ENCODE measurements at places on chromosomes 16 and 17. TPM values are rescaled to one million over a fixed set of nuclear protein-coding genes. Genes with fewer than 3 reads are reported as not detected.

GRCh38 chr16:56702836-56703235, 20.6 kb downstream of the MT1X start:
- peaks cover 3% of the 10 kb centered on the region for H3K27me3 ChIP-seq
- no peak overlapping the region for H3K27ac ChIP-seq
- DNase-seq = no peak
- no peaks in the 10 kb centered on the region for H3K36me3 ChIP-seq
- H3K4me1 ChIP-seq = no peaks in the 10 kb centered on the region
- no peak overlapping the region for H3K4me3 ChIP-seq

- peak; percentile 44 for DNase-seq
- H3K4me1 ChIP-seq = no peaks in the 10 kb centered on the region
- H3K4me3 ChIP-seq = peak within 1 kb of the TSS; percentile 79
Observed at GRCh38 chr17:30921544-30922196, at the start of gene ADAP2. ADAP2 (plus strand) TSS chr17:30921945; CDS start chr17:30922015, 70 bp downstream.

DNA sequence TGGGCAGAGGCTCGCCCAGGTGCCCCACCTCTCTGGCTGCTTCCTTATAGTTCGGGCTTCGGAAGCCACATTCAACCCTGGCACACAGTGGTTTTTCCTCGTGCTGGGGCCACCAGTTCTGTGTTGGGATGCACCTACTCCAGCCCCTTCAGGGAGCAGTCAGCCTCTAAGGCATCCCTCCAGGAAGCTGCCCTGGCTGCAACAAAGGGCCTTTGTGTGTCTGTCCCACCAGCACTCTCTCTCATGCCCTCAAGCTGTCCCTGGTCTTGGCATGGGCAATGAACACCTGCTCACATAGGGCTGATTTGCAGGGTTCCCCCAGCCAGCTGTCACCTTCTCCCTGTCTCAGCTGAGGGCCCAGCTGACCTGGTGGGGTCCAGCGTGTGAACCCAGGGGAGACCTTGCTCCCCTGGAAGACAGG, 754 bp upstream of the NOXO1 start:
- H3K27ac ChIP-seq = peak overlapping the region; percentile 92
- peaks cover 16% of the 10 kb centered on the region for H3K4me1 ChIP-seq
- no peak for DNase-seq
- no peaks in the 10 kb centered on the region for H3K36me3 ChIP-seq

GRCh38 chr16:85935974-85936760, 37.2 kb downstream of the IRF8 start:
- no peak overlapping the region for H3K4me3 ChIP-seq
- H3K27me3 ChIP-seq = peaks cover 23% of the 10 kb centered on the region
- H3K27ac ChIP-seq = no peak overlapping the region
- H3K4me1 ChIP-seq = peaks cover 2% of the 10 kb centered on the region

- H3K27me3 ChIP-seq = peaks cover 2% of the 10 kb centered on the region
- H3K27ac ChIP-seq = no peak overlapping the region
- no peak overlapping the region for H3K4me3 ChIP-seq
- peaks cover 1% of the 10 kb centered on the region for H3K4me1 ChIP-seq
- no peaks in the 10 kb centered on the region for H3K36me3 ChIP-seq
Observed at GRCh38 chr16:84177741-84178073, 9.2 kb downstream of the TAF1C start.

DNA sequence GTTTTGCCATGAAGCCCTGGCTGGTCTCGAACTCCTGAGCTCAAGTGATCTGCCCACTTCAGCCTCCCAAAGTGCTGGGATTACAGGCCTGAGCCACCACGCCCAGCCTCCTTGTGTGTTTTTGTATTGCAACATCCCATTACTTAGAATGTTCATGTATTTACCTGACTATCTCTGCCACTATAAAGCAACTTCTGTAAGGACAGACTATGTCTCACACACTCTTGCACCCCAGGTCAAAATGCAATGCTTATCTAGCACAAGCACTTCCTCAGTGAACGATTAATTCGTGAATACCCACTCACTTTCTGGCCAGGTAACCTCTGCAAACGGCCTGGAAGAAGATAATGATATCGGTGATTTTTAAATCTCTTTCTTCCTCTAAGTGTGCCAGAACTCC, 82.6 kb downstream of the NDEL1 start:
- peaks cover 8% of the 10 kb centered on the region for H3K27me3 ChIP-seq
- H3K4me1 ChIP-seq = no peaks in the 10 kb centered on the region
- no peak overlapping the region for H3K27ac ChIP-seq
- H3K36me3 ChIP-seq = peaks cover 5% of the 10 kb centered on the region

Gene TEX14
- total RNA-seq = 0.20 TPM

- no peak for DNase-seq
- peaks cover 3% of the 10 kb centered on the region for H3K27me3 ChIP-seq
- H3K4me3 ChIP-seq = no peak overlapping the region
- H3K4me1 ChIP-seq = no peaks in the 10 kb centered on the region
- H3K27ac ChIP-seq = no peak overlapping the region
Observed at GRCh38 chr16:4755687-4756086, 11.3 kb downstream of the ZNF500 start.

- no peaks in the 10 kb centered on the region for H3K36me3 ChIP-seq
- H3K4me1 ChIP-seq = peaks cover 6% of the 10 kb centered on the region
- no peak overlapping the region for H3K27ac ChIP-seq
Observed at GRCh38 chr17:75670868-75671267, 3.7 kb downstream of the SAP30BP start.

- peaks cover 11% of the 10 kb centered on the region for H3K4me1 ChIP-seq
- no peak overlapping the region for H3K27ac ChIP-seq
- no peak for DNase-seq
- H3K4me3 ChIP-seq = no peak overlapping the region
- H3K36me3 ChIP-seq = no peaks in the 10 kb centered on the region
Observed at GRCh38 chr17:46727572-46728348, 90.7 kb downstream of the WNT3 start.

Gene PITPNM3
- total RNA-seq = 1.4 TPM

DNA sequence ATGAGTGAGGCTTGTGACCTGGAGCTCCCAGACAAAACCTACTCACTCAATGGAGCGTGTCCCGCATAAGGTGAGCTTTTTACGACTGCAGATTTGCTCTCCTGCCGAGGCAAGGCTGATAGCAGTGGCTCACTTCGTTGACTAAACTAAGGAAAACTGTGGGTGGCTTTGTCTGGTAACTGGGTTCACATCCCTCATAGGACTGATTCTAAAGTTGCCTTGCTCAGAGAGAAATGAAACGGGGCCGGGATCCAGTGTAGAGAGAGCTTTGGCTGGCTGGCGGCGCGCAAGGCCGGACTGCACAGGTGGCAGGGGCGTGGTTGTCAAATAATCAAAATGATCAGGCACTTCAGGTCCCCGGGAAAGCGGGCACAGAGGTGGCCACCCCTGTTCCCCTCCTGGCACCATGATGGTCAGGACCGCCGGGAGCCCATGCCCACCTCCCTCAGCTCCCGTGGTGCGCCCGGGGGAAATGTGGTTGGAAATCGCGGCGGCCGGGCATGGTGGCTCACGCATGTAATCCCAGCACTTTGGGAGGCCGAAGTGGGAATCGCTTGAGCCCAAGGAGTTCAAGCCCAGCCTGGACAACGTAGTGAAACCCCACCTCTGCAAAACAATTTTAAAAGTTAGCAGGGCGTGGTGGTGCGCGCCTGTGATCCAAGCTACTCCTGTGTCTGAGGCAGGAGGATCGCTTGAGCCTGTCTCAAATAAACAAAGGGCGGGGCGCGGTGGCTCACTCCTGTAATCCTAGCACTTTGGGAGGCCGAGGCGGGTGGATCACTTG, 26.6 kb upstream of the OR1F1 start:
- peaks cover 2% of the 10 kb centered on the region for H3K4me1 ChIP-seq
- no peak for DNase-seq
- no peak overlapping the region for H3K4me3 ChIP-seq
- no peaks in the 10 kb centered on the region for H3K36me3 ChIP-seq

Gene FLOT2
- 143 TPM for total RNA-seq

- no peaks in the 10 kb centered on the region for H3K4me1 ChIP-seq
- no peak overlapping the region for H3K27ac ChIP-seq
- DNase-seq = no peak
- H3K27me3 ChIP-seq = peaks cover 3% of the 10 kb centered on the region
Observed at GRCh38 chr16:10333321-10334032, 52.4 kb upstream of the ATF7IP2 start.

DNA sequence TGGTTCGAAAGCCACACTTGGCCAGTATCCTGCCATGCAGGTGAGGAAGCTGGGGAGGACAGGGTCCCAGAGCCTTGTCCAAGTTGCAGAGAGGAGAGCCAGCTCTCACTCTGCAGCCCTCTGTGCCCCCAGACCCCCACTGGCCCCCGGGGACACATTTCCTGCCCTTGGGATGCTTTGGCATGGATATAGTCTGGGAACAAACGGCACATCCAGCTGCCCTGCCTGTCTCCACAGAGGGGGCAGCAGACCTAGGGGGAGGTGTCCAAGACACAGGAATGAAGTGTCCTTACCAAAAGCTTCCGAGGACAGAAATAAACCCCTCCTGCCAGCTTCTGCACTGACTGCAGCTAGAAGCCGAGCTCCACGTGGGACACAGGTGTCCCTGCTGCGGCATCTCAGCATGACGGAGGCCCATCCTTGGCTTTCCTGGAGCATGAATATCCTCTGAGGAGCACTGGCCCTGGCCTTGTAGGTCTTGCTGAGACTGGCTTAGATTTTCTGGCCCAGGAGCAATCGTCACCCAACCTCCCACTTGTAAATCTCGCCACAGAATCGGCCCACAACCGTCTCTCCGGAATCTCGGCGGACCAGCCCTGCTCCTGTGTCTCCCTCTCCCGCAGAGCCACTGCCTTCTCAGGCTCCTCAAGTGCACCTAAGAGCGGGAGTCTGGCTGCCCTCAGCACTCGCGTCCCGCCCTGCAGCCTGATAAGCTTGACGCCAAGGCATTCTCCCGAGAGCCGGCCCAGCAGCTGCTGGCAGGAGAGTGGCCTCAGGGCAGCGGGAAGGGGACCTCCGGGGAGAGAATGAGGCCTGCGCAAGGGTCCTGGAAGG, 1.1 kb upstream of the CAPN15 start:
- DNase-seq = peak; percentile 80
- H3K36me3 ChIP-seq = no peaks in the 10 kb centered on the region
- peaks cover 16% of the 10 kb centered on the region for H3K27me3 ChIP-seq

- H3K27me3 ChIP-seq = peaks cover 3% of the 10 kb centered on the region
- peaks cover 18% of the 10 kb centered on the region for H3K4me1 ChIP-seq
- peak overlapping the region; percentile 71 for H3K4me3 ChIP-seq
- peak overlapping the region; percentile 59 for H3K27ac ChIP-seq
- no peaks in the 10 kb centered on the region for H3K36me3 ChIP-seq
- DNase-seq = no peak
Observed at GRCh38 chr16:19522397-19522732, 467 bp upstream of the GDE1 start.

GRCh38 chr17:530851-531250, 178.2 kb upstream of the RPH3AL start:
- H3K27me3 ChIP-seq = peaks cover 4% of the 10 kb centered on the region
- H3K36me3 ChIP-seq = peaks cover 4% of the 10 kb centered on the region
- peaks cover 11% of the 10 kb centered on the region for H3K4me1 ChIP-seq
- H3K27ac ChIP-seq = peak overlapping the region; percentile 43
- H3K4me3 ChIP-seq = no peak overlapping the region

Gene MYL11
- total RNA-seq = not detected

GRCh38 chr17:78661093-78661770, 84.0 kb upstream of the DNAH17 start:
- peaks cover 4% of the 10 kb centered on the region for H3K27me3 ChIP-seq
- H3K27ac ChIP-seq = no peak overlapping the region
- H3K4me3 ChIP-seq = no peak overlapping the region
- H3K36me3 ChIP-seq = peaks cover 10% of the 10 kb centered on the region
- H3K4me1 ChIP-seq = no peaks in the 10 kb centered on the region

DNA sequence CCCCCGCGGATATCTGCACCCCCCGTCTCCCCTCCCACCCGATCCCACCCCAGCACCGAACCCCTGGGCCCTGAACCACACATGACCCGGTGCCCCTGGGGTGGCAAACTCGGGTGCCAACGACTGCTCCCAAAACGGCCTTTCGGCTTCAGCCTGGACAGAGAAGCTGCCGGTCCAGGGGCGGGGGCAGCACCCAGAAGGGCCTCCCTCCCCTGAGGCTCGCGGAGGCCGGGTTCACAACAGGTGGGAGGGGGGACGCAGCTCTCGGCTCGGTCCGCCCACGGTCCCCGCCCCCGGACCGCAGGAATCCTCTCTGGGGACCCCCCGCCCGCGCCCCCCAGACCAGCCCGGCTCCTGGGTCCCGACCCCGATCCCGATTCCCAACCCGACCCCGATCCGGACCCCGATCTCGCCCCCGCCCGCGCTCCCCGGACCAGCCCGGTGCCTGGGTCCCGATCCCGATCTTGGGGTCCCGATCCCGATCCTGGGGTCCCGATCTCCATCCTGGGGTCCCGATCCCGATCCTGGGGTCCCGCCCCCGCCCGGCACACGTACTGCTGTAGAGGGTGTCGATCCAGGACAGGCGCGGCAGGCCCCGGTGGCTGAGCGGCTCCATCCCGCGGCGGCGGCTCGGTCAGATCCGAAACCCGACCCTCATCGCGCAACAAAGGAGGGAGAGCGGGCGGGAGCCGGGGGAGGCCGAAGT, 516 bp downstream of the ABR start:
- no peaks in the 10 kb centered on the region for H3K36me3 ChIP-seq
- H3K4me1 ChIP-seq = peaks cover 31% of the 10 kb centered on the region
- H3K27me3 ChIP-seq = peaks cover 13% of the 10 kb centered on the region
- peak overlapping the region; percentile 87 for H3K4me3 ChIP-seq

- no peak overlapping the region for H3K4me3 ChIP-seq
- no peaks in the 10 kb centered on the region for H3K36me3 ChIP-seq
- peaks cover 6% of the 10 kb centered on the region for H3K4me1 ChIP-seq
- H3K27me3 ChIP-seq = no peaks in the 10 kb centered on the region
- DNase-seq = no peak
- no peak overlapping the region for H3K27ac ChIP-seq
Observed at GRCh38 chr16:81405702-81406113, 38.9 kb upstream of the CMIP start.

Gene CARHSP1
- 180 TPM for total RNA-seq

Gene NOD2
- total RNA-seq = 0.34 TPM

DNA sequence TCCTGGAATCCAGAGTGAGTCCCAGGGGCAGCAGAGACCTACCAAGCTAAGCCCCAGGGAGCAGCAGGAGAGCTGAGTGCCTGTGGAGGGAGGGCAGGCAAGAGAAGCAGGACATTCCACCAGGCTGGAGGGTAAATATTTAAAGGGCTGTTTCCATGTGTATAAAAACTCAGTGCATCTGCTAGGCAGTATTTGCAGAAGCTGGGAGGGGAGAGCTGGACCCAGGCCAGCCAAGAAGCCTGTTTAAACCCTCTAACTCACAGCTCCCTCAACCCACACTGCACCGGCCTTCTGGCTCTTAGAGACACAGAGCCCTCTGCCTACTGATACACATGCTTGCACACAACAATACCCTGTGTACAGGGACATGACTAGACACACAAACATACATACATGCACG, 22.5 kb upstream of the TMEM132E start:
- DNase-seq = no peak
- H3K36me3 ChIP-seq = no peaks in the 10 kb centered on the region
- no peak overlapping the region for H3K4me3 ChIP-seq
- peaks cover 10% of the 10 kb centered on the region for H3K4me1 ChIP-seq

DNA sequence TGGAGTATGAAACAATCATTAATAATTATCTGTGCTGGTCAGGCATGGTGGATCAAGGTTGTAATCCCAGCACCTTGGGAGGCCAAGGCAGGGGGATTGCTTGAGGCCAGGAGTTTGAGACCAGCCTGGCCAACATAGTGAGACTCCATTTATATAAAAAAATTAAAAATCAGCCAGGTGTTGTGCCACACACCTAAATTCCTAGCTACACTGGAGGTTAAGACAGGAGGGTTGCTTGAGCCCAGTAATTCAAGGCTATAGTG, 28.9 kb upstream of the PRKCA start:
- peaks cover 7% of the 10 kb centered on the region for H3K36me3 ChIP-seq
- no peak overlapping the region for H3K27ac ChIP-seq
- no peak overlapping the region for H3K4me3 ChIP-seq
- H3K4me1 ChIP-seq = peaks cover 2% of the 10 kb centered on the region

Data from glutamatergic neuron (in vitro differentiated cells).